LHCN-M2 (cell line): ENCODE measurements at places on chromosomes 7 and 10.

DNA sequence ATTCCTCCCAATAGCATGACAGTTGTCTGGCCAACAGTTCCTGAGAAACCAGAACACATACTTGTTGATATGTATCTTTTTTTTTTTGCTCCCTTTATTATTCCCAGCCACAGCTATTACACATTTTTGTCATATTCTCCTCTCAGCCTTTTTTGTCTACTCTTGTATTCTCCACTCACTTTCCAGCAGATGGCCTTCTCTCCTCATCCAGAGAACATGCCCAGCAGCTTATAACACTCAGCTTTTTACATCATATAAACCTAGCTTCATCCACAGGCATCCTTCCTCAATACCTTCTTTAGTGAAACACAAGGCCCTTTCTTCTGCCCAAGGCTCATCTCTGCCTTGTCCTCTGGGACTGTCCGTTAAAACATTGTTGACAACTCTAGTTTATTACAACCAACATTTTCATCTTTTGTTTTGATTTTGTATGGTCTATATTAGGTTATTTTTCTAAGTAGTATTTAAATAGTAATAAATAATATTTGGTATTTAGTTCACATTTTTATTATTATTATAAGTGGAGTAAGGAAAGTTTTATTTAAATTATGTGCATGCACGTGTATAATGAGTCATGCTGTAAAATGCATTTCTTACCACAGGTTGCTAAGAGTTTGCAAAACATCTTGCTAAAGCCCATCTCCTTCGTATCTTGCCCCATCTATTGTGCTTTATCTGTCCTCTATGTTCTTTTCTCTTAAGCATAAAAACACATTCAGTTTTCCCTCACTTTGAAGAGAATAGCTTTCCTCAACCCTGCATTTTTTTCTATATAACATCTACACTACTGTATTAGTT is 101.5 kb downstream of the ORC5 start:
- DNase-seq = peak; percentile 32

DNA sequence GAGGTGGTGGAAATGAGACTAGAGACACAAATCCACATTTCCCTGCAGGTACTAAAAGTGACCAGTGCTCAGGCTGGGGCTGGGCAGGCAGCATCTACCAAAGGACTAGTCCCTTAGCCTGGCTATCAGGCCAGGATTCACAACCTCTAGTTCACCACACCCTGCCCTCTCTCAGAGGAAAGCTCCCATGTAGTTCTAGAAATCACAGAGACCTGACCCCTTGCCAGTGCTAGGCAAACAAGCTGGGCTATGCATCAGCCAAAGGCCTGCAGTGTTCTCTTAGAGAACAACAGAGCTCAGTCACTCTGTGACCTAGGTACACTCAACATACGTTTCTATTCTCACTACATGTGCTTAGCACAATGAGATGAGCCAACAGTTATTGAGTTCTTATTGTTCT is 26.7 kb upstream of the LRRC4 start:
- DNase-seq = no peak

DNA sequence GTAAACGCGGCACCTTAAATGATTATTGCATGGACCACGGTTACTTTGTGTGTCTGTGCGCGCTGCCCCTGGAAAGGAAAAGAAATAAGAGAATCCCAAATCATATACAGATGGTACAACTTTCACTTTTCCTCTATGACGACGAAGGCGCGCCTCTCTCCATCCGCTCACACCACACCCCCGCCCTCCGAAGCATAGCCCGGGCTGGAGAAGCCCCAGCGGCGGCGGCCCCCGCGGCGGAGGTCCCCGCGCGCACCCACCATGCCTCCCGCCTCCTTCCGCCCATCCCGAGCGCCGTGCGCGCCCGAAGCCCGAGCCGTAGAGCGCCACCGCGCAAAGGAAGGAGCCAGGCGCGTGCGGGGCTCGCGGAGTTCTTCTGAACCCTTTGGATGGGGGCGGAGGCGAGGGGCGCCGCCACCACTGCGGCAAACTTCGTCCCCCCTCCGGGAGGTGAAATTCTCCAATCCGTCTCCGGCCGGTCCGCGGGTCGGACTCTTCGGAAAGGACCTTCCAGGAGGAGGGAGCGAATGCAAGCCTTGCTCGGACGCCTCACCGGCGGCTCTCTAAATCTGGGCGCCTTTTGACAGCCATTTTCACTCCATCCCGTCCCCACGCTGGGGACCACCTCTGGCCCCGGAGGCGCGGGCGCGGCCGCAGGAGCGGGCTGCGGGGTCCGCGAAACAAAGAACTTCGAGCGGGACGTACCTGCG is 588 bp downstream of the GLI3 start:
- peak; percentile 69 for DNase-seq

DNA sequence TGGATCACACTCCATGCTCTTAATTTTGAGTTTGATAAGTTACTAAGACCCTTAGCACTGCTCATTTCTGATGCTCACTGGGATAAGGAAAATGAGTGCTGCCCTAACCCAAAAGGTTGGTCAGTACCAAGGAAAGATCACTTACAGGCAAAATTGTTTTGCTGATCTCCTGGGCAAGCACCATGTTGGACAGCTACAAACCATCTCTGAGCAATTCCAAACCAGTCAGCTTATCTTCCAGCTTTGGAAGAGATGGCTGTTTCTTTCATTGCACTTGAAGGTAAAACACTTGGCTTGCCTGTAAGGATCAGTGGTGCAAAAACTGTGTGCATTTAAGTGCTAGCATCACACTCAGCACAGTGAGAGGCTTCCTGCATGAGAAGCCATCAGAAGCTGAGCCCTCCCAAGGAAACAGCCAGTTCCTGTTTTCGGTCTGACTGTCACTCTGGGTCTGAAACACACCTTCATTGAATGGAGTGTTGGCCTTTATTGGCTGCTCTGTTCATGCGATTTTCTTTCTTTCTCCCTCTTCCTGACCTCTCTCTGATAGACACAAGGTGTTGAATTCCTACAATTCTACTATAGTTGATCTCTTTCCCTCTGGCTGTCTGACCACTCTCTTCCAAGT is 126.4 kb upstream of the GHITM start:
- DNase-seq = no peak

GRCh38 chr10:125116041-125116649 is 44.2 kb downstream of the CTBP2 start:
- DNase-seq = no peak

DNA sequence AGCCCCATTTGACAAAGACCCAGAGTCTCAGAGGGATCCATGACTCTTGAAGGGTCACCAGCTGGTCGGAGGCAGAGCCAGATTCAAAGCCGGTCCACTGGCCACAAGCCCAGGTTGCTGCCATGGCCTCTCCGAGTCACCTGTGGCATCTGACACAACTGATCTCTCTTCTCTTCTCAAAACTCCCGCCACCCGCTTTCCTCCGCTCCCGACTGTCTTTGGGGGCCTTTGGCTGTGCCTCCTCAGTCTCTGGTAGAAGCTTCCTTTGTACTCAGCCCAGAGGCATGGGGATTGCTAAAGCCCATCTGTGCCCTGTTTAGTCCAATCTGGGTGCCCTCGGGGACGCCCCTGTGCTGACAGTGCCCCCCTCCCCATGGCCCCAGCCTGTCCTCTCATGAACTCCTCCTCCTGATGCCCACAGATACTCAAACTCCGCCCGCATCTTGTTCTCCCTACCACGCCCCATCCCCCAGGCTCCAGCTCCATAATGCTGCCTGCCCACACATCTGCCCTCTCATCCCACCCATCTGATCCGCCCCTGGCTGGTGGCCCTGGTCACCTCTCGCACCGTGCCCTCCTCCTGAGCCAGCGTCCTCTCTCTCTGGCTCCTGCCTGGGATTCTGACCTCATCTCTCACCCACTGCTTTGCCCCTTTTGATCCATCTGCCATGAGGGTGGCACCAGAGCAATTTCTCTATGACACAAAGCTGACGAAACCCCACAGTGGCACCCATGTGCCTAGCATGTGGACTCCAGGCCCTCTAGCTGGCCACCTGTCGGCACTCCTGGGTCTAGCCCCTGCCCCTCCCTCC is 150.6 kb downstream of the SLIT1 start:
- DNase-seq = no peak

GRCh38 chr7:78355834-78356233 is 557.3 kb downstream of the PHTF2 start:
- no peak for DNase-seq

GRCh38 chr10:44922021-44922420 is 10.9 kb downstream of the TMEM72 start:
- no peak for DNase-seq

- peak; percentile 56 for DNase-seq
These were observed 39.2 kb upstream of the SLC35B4 start for GRCh38 chr7:134355927-134356326.

DNA sequence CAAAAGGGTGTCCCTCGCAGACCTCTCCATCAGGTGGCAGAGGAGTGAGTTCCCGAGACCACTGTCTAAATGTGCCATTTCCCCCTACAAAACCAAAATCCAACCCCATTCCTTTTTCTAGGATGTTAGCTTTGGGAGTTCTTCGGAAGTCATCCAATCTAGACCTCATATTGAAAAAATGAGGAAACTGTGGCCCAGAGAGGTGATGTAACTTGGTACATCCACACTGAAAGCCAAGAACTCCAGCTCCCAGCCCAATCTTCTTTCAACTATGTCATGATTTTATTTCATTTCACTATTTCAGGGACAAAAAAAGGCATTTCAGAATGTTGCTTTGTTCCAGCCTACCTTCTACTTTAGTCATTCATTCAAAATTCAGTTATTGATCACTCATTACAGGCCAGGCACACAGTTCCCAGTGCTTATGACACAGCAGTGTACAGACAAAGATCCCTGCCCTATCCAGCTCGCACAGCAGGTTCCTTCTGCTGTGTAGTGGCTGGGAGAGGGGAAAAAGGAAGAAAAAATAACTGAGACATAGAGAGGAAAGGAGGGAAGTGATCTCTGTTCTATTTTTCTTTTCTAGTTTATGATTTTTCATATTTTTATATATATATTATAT is 35.8 kb downstream of the SCRN1 start:
- no peak for DNase-seq

- no peak for DNase-seq
These were observed 57.9 kb downstream of the STK32C start for GRCh38 chr10:132249824-132250375.

DNA sequence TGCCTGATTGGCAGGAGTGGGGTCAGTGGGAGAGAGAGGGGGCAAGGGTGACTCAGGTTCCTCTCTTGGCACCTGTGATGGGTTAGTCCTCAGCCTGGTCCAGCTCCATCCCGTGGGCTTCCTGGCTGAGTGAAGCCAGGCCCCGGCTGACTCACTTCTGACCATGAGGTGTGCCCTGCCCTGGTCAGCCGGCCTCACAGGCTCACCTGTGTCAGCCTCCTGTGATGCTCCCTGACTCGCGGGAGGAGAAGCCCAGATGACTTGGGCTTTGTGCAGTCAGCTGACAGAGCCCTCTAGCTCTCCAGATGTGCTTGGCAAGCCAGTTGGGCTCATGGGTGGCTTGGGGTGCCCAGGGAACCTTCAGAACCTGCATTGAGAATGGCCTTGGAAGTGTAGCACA is 16.0 kb upstream of the PPIF start:
- DNase-seq = no peak

DNA sequence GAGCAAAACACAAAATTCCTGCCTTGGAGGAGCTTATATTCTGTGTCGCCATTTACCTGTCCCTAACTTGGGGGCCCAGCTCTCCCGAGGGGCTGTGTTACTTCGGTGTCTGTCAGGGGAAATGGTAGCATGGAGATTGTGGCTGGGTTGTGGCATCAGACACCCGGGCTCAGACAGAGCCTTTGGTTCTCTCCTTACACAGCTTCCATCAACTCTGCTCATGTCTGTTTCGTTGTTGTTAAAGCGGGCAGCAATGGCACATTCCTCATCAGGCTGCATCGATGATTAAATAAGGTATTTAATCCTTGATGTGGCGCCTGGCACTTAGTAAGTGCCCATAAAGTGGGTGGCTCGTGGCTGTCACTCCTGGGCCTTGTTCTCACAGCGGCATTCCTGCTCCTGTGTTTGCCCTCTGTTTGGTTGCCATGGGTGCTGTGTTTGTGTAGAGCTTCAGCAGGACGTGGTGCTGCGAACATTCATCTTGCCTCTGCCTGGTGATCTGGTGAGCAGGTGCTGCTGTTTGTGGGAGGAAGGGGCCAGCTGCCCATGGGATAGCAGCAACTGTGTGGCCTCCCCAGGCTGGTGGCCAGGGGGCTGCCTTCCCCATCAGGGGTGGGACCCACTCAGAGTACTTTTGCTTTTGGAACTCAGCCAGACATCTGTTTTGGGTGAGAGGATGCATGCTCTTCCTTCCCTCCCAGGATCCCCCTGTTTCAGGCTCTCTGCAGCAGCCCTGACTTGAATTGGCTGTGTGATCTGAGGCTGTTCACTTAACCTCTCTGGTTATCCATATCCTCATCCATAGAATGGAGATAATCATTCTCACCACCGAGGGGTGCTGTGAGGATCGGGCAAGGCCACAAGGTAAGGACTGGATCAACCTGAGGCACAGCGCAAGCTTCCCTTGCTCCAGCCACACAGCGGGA is 207.2 kb upstream of the SVIL start:
- DNase-seq = peak; percentile 82

GRCh38 chr7:78090616-78091015 is 292.0 kb downstream of the PHTF2 start:
- DNase-seq = peak; percentile 27

GRCh38 chr7:134016223-134016941 is 110.8 kb upstream of the LRGUK start:
- peak; percentile 24 for DNase-seq

- DNase-seq = no peak
These were observed 2.8 kb downstream of the TRIL start for GRCh38 chr7:28955356-28955717.

GRCh38 chr10:86019141-86019540 is 347.5 kb downstream of the GRID1 start:
- DNase-seq = no peak

DNA sequence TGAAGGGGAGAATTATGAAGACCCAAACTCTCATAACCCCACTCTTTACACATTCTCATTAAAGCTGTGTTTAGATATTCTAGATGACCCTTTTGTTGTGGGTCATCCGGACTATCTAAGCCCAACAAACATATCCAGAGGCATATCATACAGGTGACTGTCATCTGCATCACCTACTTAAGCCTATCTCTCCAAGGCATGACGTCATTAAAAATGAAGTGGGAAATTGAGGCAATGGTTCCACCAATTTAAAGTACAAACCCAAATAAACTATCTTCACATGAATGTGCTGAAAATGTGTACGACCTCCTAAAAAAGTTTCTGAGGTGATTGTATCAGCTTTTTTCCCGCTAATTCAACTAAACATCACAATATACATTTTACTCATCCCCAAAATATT is 4.5 kb upstream of the RALA start:
- no peak for DNase-seq

GRCh38 chr10:119395280-119396007 is 147.1 kb downstream of the RGS10 start:
- DNase-seq = no peak

DNA sequence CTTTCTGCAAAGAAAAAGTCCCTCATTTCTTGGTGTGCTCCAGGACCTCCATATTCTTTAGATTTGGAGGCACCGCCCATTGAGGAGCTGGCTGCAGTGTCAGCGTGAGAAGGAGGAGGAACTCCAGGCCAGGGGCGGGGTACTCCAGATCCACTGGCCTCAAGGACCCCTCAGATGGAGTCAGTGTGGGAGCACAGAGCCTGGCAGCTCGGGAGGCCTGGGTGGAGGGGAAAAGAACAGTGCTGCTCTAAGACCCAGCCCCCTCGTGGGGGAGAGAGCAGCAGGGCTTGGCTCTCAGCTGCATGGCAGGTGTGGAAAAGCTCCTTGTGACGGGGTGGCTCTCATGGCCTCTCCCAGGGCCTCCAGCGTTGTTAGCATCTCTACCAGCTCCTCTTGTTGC is 70.5 kb downstream of the ITGB1 start:
- no peak for DNase-seq

- DNase-seq = no peak
These were observed 39.6 kb upstream of the CNPY1 start for GRCh38 chr7:155585951-155586350.
